Left cardiac atrium (tissue), 4 donors: ENCODE measurements at places on chromosomes 5 and 9. TPM values are rescaled to one million over a fixed set of nuclear protein-coding genes. Genes with fewer than 3 reads are reported as not detected.

The ITGA2 gene
- total RNA-seq, result 3.8 TPM

The C1QTNF3 gene
- total RNA-seq, result 2.5 TPM

DNA sequence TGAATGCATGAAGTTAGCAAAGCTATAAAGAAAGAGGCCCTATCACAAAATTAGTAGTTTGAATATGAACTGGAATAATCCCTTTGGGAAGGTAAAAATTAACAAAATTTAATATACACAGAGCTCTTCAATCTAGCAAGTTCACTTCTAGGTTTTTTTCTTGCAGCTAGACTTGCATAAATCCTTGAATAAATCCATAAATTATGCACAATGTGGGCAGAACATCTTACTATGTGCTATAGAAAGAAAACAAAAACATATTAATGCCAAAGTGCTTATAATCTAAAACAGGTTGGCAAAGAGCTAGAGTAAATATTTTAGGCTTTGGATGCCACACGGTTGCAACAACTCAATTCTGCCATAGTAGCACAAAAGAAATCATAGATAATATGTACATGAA, 138.5 kb upstream of the FREM1 start:
- no peak for DNase-seq

GRCh38 chr5:42628821-42629220, 127.8 kb upstream of the CCDC152 start:
- no peak for DNase-seq

- no peak for DNase-seq
Measured at GRCh38 chr5:82599030-82599429, 320.9 kb upstream of the RPS23 start.

- no peak for DNase-seq
Measured at GRCh38 chr5:134459010-134459403, 47.3 kb upstream of the CDKN2AIPNL start.

The CYLC2 gene
- total RNA-seq, result not detected

GRCh38 chr9:136543280-136543679, 2.6 kb downstream of the NOTCH1 start:
- no peak for DNase-seq
